ENCODE measurements at places on chromosomes 1 and 21. TPM values are rescaled to one million over a fixed set of nuclear protein-coding genes. Genes with fewer than 3 reads are reported as not detected.

- DNase-seq = no peak
- H3K36me3 ChIP-seq = no peaks in the 10 kb centered on the region
- H3K27me3 ChIP-seq = no peaks in the 10 kb centered on the region
- no peaks in the 10 kb centered on the region for H3K4me1 ChIP-seq
- no peak overlapping the region for H3K4me3 ChIP-seq
Observed at GRCh38 chr1:74426208-74426937, 86.0 kb downstream of the LRRC53 start.

GRCh38 chr1:245168086-245168485 lies 13.3 kb downstream of the KIF26B start:
- no peaks in the 10 kb centered on the region for H3K4me1 ChIP-seq
- no peak overlapping the region for H3K27ac ChIP-seq
- H3K4me3 ChIP-seq = no peak overlapping the region
- peaks cover 39% of the 10 kb centered on the region for H3K36me3 ChIP-seq
- H3K27me3 ChIP-seq = no peaks in the 10 kb centered on the region
- DNase-seq = no peak

DNA sequence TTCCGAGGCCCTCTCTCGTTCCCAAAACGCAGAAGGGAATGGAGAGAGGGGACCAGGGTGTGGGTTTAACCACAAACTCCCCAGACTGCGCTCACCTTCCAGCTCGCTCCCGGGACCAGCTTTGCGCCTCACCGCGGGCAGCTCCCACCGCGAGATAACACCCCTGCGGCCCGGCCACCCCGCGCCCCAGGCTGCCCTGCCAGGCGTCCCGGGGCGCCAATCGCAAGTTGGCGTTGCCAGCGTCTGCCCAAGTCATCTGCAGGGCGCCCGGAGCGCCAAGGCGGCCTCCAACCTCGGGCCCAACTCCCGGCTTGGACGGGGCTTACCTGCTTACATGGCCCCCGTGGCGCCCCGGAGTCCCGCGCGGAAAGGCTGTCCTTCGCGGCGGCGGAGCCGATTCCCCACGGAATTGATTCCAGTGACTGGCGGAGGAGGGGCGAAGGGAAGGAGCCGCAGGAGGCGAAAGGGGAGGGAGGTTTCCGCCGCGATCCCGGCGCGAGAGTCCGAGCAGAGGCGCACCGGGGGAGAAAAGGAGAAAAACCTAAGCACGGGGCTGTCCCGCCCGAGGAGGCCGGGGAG lies 456 bp downstream of the PTPN14 start:
- peaks cover 9% of the 10 kb centered on the region for H3K4me1 ChIP-seq
- H3K4me3 ChIP-seq = peak overlapping the region; percentile 86
- no peak for DNase-seq
- H3K36me3 ChIP-seq = no peaks in the 10 kb centered on the region
- peak overlapping the region; percentile 93 for H3K27ac ChIP-seq
- no peaks in the 10 kb centered on the region for H3K27me3 ChIP-seq

DNA sequence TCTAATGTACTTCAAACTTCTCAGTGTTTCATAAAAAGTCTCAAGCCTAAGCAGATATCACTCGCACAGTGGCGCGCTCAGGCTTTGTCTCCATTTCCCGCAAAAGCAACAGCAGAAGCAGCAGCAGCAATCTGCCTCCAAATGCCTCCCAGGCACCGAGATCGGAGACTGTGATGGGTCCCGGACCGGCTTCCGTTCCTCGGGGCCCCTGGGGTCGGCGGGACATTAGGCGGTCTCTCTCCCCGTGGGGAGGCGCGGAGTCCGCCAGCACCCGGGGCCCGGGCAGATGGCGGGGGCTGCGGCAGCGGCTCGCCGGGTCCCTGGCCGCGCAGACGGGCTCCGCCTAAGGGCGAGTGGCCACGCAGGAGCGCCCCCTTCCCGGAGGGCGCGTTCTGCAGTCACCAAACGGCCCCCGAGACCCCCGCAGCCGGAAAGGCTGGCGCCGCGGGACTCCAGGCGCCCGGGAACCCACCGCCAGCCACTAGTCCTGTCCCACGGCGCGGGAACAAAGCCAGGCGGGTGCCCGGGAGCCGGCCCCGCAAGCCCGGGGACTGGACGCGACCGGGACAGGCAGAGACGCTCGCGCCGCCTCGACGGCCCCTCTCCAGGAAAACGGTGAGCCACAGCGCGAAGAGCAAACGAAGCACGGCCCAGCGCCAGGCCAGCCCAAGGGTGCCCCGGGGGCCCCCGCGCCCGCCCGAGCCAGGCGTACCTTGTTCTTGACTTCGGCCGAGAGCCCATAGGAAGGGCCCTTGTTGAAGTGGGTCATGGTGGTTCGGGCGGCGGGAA lies 590 bp downstream of the CNN3 start:
- no peaks in the 10 kb centered on the region for H3K27me3 ChIP-seq
- DNase-seq = peak; percentile 64
- peak overlapping the region; percentile 98 for H3K27ac ChIP-seq
- peak overlapping the region; percentile 92 for H3K4me3 ChIP-seq

- H3K27ac ChIP-seq = no peak overlapping the region
- H3K4me3 ChIP-seq = no peak overlapping the region
- H3K4me1 ChIP-seq = peaks cover 14% of the 10 kb centered on the region
- DNase-seq = no peak
- no peaks in the 10 kb centered on the region for H3K36me3 ChIP-seq
- no peaks in the 10 kb centered on the region for H3K27me3 ChIP-seq
Observed at GRCh38 chr21:15297824-15298223, 233.0 kb upstream of the NRIP1 start.

DNA sequence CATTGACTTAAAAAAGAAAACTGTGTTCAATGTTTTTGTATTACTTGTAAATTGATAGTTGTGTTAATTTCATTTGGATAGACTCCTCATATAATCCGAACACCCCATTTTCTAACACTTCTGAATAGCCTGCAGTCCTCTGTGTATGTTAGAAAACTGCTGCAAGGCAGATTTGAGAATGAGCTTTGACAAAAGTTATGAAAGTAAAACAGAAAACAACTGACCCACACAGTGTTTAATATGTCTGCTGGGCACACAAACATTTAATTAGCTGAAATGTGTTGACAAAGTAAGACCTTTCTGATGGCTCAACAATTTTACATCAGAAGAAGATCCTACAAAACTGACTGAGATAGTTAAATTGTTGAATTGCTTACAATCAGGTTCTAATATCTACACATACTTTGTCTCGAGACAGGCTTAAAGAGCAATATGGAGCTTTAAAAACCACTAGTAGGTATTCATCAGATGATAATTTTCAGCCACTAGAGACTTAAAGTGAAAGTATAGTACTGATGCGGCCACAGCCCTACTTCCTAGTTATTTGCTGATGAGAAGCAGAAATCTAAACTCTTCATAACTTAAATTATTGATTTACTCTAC lies 40.0 kb upstream of the PRMT6 start:
- H3K4me1 ChIP-seq = no peaks in the 10 kb centered on the region
- H3K27ac ChIP-seq = no peak overlapping the region
- H3K4me3 ChIP-seq = no peak overlapping the region
- DNase-seq = no peak

DNA sequence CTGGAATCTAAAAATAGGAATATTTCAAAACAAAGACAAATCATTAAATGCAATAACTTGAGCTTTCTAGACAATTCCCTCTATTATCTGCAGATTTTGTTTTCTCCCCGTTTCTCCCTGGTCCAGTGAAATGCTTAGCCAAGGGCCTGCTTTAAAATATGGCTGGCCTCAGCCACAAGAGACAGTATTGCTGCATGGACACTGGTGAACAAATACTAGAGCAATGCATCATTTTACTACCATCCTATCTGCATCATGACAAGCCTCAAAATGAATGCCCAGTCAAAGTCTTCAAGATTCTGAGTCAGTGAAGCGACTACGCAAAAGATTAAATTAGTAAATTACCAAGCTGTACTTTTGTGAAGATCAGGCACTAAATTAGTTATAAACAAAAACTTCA lies 80.5 kb downstream of the ENAH start:
- H3K36me3 ChIP-seq = peaks cover 9% of the 10 kb centered on the region
- H3K4me3 ChIP-seq = no peak overlapping the region
- peaks cover 8% of the 10 kb centered on the region for H3K4me1 ChIP-seq
- no peak for DNase-seq
- no peak overlapping the region for H3K27ac ChIP-seq

- no peak overlapping the region for H3K4me3 ChIP-seq
- no peak for DNase-seq
- H3K36me3 ChIP-seq = peaks cover 7% of the 10 kb centered on the region
- peak overlapping the region; percentile 84 for H3K27ac ChIP-seq
Observed at GRCh38 chr1:208174200-208174599, 70.0 kb downstream of the PLXNA2 start.

DNA sequence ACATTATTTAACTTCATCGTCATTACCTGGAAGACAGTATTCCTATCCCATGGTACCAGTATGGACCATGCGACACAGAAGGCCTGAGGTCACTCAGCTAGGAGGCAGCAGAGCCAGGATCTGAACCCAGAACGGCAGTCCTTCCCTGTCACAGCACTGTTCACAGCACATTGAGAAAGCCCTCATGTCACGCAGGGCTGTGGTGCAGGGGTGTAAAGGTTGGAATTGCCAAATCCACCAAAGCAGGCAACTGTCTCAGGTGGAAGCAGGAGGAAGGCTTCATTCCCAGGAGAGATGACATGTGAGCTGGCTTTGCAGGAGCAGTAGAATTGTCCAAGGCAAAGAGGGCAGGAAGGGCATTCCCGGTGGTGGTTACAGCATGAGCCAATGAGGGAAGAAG lies 9.9 kb upstream of the TTC22 start:
- H3K36me3 ChIP-seq = no peaks in the 10 kb centered on the region
- DNase-seq = no peak
- no peak overlapping the region for H3K4me3 ChIP-seq
- H3K27me3 ChIP-seq = peaks cover 8% of the 10 kb centered on the region

- no peaks in the 10 kb centered on the region for H3K36me3 ChIP-seq
- H3K4me3 ChIP-seq = no peak overlapping the region
- peaks cover 13% of the 10 kb centered on the region for H3K4me1 ChIP-seq
- no peak overlapping the region for H3K27ac ChIP-seq
- DNase-seq = no peak
Observed at GRCh38 chr1:22750685-22751051, 40.0 kb downstream of the EPHB2 start.

- no peaks in the 10 kb centered on the region for H3K4me1 ChIP-seq
- no peak overlapping the region for H3K27ac ChIP-seq
- no peaks in the 10 kb centered on the region for H3K36me3 ChIP-seq
- H3K27me3 ChIP-seq = no peaks in the 10 kb centered on the region
Observed at GRCh38 chr1:104804147-104804546, 1054.4 kb downstream of the AMY1C start.

GRCh38 chr1:163231385-163231784 lies 28.7 kb upstream of the RGS5 start:
- H3K27ac ChIP-seq = no peak overlapping the region
- DNase-seq = no peak
- no peaks in the 10 kb centered on the region for H3K27me3 ChIP-seq

DNA sequence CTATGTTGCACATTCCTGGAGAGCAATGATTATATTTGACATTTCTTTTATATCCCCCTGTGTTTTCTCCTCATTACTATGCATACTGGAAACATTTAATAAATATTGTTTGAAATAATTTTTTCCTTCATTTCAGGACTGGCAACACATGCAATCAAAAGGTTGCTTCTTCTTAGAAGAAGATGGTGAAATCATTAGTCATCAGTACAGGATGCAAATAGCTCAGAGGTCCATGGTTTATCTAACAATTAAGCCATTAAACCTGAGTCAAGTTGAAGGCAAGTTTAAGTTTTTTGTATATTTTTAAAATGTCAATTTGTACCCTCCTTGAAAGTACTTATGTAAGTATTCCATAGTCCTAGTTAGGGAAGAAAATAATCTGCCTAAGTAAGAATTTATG lies 22.5 kb downstream of the EFCAB7 start:
- H3K4me3 ChIP-seq = no peak overlapping the region
- H3K36me3 ChIP-seq = peaks cover 8% of the 10 kb centered on the region
- no peak overlapping the region for H3K27ac ChIP-seq
- no peaks in the 10 kb centered on the region for H3K27me3 ChIP-seq
- DNase-seq = no peak
- no peaks in the 10 kb centered on the region for H3K4me1 ChIP-seq

DNA sequence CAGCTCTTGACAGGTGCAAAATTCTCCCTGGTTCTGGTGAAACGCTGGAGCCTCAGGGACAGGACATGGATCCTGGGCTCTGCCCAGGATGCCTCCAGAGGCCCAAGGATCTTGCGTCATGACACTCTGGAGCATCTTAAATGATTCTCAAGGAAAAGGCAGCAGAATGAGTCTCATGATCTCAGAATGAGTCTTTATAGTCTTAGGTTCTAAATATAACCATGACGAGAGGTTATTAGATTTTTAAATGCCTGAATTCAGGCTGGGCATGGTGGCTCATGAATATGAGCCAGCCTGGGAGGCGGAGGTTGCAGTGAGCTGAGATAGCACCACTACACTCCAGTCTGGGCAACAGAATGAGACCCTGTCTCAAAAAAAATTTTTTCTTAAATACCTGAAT lies 55.5 kb downstream of the ECE1 start:
- peaks cover 23% of the 10 kb centered on the region for H3K36me3 ChIP-seq
- H3K4me3 ChIP-seq = no peak overlapping the region
- DNase-seq = no peak
- no peaks in the 10 kb centered on the region for H3K27me3 ChIP-seq

- H3K27me3 ChIP-seq = no peaks in the 10 kb centered on the region
- H3K4me3 ChIP-seq = no peak overlapping the region
- no peak overlapping the region for H3K27ac ChIP-seq
- no peak for DNase-seq
- H3K36me3 ChIP-seq = no peaks in the 10 kb centered on the region
- no peaks in the 10 kb centered on the region for H3K4me1 ChIP-seq
Observed at GRCh38 chr1:217542837-217543236, 88.1 kb downstream of the GPATCH2 start.

DNA sequence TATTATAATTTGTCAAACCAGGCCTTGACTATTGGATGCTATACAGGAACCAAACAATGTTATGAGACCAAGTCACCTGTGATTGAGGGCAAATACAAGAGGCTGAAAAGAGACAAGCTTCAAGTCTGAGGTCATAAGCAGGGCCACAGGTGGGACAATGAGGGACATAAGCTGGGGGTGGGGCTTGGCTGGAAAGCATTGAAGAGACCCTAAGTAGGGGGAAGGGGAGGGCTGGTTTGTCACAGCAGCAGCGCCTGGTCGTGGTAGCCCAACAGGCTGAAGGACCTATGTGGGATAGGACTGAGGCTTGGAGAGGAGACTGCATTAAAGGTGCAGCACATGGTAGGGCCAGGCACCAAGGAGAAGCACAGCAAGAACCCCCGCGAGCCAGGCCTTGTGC lies 17.9 kb downstream of the HMGN2 start:
- H3K4me3 ChIP-seq = no peak overlapping the region
- no peaks in the 10 kb centered on the region for H3K36me3 ChIP-seq
- peaks cover 6% of the 10 kb centered on the region for H3K27me3 ChIP-seq
- no peaks in the 10 kb centered on the region for H3K4me1 ChIP-seq
- no peak overlapping the region for H3K27ac ChIP-seq

The GRIK3 gene
- total RNA-seq = not detected

The EFNA3 gene
- total RNA-seq = 3.5 TPM

The CBR1 gene
- total RNA-seq = not detected

The PKN2 gene
- total RNA-seq = 57.0 TPM

The CLCA4 gene
- total RNA-seq = not detected

The MARK1 gene
- total RNA-seq = 8.7 TPM

The SCAF4 gene
- 25.1 TPM for total RNA-seq

The PLEKHN1 gene
- 0.04 TPM for total RNA-seq

The HYI gene
- not detected for total RNA-seq
